PC-9 (cell line): ENCODE measurements at places on chromosomes 6 and 20. TPM values are rescaled to one million over a fixed set of nuclear protein-coding genes. Genes with fewer than 3 reads are reported as not detected.

Gene TMEM74B
- total RNA-seq, result 0.44 and 1.2 TPM in 2 replicates

Gene BPIFB2
- not detected in 2 replicates for total RNA-seq

Gene SLC2A10
- total RNA-seq, result 28.6 and 33.6 TPM in 2 replicates

Gene TPBG
- 42.5 and 44.6 TPM in 2 replicates for total RNA-seq

Gene MYMX
- not detected in 2 replicates for total RNA-seq

Gene LY86
- not detected in 2 replicates for total RNA-seq

Gene MAS1
- total RNA-seq, result not detected in 2 replicates
